ELR (cell line): ENCODE measurements at places on chromosomes 11 and 22.

- DNase-seq = no peak
Measured at GRCh38 chr11:102610200-102610599, 14.9 kb downstream of the MMP20 start.

- DNase-seq = no peak
Measured at GRCh38 chr11:77814848-77815247, 5.7 kb downstream of the RSF1 start.

DNA sequence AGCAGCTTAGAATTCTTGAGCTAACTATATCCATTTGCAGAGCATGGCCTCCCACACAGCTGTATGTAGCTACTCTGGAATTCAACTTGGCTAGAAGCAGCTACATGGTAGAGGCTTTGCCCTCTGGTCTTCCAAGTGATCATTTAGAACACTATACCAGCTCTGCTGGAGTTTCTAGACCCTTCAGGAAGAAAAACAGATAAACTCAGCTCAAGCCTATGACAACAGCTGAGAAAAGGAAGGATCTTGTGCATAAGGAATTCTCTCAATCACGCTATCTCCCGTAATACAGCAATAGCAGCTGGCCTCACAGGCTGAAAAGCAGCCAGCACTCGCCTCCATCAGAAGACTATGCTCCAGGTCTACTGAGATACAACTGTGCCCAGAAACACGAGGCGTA lies 50.6 kb upstream of the APOA1 start:
- no peak for DNase-seq

GRCh38 chr11:79160791-79161403 lies 279.9 kb downstream of the TENM4 start:
- no peak for DNase-seq

DNA sequence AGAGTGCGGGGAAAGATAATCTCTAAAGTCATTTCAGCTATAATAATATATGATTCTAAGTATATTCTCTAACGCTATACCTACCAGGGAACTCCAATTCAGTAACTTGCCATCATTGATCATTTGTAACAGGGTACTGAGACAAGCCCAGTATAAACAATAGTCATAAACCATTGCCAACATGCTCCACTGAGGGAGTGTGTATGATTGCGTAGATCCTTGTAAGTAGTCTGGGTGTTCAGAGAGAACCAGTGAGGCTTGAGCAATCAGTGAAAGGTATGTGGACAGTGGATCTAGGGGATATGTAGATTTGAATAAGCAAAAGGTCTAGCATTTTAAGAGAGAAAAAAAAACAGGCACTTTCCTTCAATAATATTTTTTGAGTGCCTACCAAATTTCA lies 1326.0 kb downstream of the LRRC4C start:
- no peak for DNase-seq

GRCh38 chr11:117037279-117037974 lies 60.8 kb downstream of the SIK3 start:
- no peak for DNase-seq

GRCh38 chr11:66568124-66568916 lies at the start of gene CTSF:
TSS of gene CTSF (minus strand) at chr11:66568606. CDS start at chr11:66568486, 120 bp downstream.
- DNase-seq = peak; percentile 80

DNA sequence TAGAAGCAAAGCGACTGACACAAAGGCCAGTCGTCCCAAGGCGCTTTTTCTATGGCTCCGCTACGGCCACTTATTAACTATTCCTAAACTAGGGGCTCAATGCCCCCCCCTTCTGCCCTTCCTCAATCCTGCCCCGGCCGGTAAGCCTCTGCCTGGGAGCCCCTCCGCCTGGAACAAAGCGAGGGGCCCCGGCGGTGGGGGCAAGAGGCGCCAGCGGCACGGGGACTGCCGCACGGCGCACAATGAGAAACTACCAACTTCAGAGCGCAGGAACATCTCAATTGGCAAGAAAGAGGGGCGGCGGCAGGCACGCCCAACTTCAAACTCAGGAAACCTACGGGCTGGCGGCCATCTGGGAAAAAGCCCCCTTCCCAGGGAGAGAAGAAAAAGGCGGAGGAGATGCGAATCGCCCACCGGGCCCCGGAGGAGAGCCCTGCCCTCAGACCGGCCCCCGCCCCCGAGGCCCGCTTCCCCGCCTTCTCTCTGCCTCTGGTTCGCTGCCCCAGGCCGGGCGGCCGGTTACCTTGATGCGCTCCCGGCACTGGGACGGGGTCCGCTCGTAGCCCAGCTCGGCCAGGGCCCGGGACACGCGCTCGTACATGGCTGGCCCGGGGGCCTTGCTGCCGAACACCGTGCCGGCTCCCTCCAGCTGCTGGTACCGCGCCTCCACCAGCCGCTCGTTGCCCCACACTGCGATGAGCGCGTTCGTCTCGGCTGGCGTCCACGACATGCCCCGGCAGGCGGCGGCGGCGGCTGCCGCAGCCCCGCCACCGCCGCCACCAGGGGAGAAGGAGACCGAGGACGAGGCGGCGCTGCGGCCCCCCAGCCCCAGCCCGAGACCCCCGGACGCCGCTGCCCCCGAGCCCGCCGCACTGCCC lies 619 bp downstream of the MSANTD2 start:
- DNase-seq = peak; percentile 46

DNA sequence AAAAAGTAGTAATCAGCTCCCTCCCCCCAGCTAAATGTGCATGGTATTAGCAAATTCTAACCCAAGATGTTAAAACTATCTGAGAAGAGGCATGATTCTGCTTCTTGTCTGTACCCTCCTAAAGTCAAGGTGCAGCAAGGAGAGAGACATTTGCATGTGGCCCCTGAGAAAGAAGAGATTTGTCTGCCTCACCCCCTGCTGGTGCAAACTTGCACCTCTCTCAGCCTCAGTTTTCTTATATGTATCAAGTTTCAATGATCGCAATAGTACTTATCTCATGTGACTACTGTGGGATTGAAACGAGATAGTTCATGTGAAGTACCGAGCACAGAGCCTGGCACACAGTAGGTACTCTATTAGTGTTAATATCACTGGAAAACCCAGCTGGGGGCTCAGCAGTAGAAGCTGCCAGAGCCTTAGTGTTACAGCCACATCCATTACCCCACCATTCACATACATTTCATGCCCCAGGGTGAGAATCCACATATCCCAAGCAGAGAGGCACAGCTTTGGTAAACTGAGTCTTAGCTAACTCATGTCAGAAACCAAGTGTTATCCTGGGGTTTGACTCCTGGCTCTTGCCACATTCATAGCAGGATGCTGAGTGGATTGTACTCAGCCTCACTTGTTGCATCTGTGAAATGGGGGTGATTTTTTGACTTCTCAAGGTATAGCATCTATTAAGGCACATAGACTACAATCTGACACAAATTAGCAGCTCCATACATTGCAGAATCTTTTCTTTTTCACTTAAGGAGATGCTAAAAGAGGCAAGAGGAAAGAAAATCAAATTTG lies 24.9 kb downstream of the CD44 start:
- no peak for DNase-seq

DNA sequence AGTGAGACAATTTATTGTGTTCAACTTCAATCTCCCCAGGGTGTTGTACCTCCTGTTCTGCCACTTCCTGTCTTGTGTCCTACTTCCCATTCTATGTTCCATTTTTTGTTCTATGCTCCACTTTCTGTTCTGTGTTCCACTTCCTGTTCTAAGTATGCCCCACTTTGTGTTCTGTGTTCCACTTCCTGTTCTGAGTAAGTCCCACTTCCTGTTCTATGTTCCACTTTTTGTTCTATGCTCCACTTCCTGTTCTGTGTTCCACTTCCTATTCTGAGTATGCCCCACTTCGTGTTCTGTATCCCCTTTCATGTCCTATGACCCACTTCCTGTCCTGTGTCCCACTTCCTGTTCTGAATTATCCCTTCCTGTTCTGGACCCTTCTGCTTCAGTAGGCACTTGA lies 732.7 kb downstream of the TBC1D22A start:
- no peak for DNase-seq

DNA sequence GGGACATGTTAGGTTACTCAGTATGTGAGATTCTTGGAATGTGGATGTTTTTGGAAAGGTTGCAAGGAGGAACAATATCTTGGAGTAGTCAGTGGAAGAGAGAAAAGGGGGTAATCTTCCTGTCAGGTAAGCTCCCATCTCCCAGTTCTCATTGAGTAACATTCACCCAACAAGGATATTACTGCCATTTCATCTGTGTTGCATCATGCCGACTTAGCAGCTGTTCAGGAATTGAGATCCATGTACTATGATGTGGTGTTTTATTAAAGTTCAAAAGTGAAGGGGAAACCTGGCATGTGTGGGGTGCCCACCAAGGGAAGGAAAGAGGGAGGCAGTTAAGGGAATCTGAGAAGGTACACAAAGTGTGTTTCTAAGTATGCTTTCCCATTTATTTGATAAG lies 58.4 kb upstream of the RASSF10 start:
- DNase-seq = no peak

GRCh38 chr11:22922672-22923071 lies 62.4 kb upstream of the CCDC179 start:
- DNase-seq = no peak

DNA sequence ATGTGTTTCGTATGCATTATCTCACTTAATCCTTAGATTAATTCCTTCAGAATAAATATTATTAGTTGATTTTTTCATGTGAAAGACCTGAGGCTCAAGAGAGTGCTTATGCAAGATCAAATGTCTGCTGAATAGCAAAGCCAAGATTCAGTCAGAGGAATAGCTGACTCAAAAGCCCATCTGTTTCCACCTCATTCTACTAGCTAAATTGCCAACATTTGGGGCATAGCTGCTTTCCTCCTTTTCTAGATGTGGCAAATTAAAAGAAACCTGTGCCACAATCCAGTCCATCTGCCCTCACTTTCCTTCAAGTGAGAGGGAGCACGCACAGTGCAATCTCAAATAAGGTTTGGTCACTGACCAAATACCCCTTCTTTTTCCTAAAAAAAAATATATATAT lies 121.1 kb downstream of the PAX6 start:
- no peak for DNase-seq

GRCh38 chr11:86800960-86801272 lies 574 bp downstream of the PRSS23 start:
- peak; percentile 24 for DNase-seq

DNA sequence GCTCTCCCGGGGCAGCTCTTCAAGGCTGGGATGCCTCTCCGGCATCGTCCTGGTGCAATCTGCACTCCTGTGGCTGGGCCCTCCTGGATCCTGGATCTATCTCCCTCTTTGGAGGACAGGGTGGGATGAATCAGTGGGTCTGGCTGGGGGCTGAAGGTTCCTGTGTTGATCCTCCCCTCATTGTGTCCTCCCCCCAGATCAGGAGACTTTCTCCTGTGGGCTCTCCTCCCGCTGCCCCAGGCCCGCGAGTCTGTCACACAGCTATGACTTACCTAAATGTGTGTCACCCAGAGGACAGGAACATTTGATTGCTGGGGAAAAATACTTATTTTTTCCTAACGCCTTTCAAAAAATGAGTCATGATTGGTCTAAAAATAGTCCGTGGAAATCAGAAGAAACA lies 106.8 kb upstream of the NECTIN1 start:
- DNase-seq = no peak

GRCh38 chr11:65065851-65066250 lies 7.5 kb upstream of the NAALADL1 start:
- DNase-seq = no peak

DNA sequence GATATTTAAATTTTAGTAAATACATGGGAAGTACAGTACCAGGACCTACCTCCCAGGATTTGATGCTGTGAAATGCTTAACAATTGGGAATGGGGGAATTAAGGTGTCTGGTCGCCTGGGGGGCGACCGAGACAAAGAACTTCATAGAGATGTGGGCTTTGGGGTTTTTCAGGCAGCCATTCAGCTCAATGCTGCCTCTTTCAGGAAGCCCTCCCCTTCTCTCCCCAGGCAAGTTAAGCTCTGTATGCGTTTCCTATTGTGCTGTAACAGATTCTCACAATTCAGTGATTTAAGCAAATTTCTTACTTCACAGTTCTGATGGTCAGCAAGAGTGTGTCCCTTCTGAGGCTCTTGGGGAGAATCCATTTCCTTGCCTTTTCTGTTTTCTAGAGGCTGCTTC lies 53.8 kb downstream of the KIAA1671 start:
- no peak for DNase-seq

DNA sequence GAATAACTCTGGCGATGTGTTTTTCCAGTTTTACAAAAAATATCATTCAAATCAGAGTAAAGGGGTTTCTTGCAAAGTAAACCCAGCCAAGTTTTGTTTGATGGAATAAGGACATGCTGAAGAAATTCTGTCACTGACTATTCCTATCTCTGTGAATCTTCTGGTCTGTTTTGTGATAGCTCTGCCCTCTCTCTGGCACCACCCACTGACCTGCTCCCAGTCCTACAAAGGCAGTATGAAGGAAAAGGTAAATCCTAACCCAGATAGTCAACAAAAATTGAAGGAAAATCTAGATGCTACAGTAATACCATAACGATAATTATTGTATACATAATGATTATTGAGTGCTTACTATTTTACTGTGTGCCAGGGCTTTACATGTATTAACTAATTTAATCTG lies 76.3 kb upstream of the TP53AIP1 start:
- no peak for DNase-seq

GRCh38 chr22:43090130-43090789 lies 1.1 kb upstream of the TTLL1 start:
- peak; percentile 90 for DNase-seq

DNA sequence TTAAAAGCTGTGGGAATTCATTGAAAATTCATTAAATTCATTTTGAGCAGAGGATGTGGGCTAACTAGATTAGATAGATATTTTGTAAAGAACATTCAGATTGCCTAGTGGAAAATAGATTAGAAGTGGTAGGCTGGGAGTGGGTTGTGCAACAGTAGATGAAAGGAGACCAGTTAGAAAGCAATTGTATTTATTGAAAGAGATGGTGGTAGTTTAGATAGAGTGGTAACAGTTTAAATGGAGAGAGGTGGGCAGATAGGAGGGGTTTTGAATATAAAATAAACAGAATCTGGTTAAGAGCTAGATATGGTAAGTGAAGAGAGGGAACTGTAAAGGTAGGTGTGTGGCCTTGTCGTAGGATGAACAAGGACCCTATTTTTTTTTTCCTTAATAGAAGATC lies 34.5 kb downstream of the METTL15 start:
- no peak for DNase-seq

DNA sequence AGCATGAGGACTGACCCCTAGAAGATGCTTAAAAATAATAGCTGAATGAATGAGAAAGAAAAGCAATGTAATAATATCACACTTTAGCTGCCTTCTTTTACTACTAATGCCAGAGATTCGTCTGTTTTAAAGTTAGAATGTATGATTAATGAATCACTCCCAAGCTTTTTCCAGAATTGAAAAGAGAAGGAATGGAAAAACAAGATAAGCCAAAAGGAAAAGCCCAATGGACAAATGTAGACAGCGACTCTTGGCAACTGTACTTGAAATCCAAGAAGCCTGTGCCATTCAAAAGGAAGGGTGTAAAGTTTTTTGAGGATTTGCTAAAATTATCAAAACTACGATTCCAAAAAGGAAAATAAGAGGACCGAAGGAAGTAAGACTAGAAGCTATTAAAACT lies 40.8 kb upstream of the PAMR1 start:
- no peak for DNase-seq
